ENCODE measurements at places on chromosomes 3 and 15.

GRCh38 chr3:36312351-36312750, 68.0 kb upstream of the STAC start:
- DNase-seq: no peak

- no peak for DNase-seq
Measured at GRCh38 chr3:7543294-7543880, 682.5 kb downstream of the GRM7 start.

GRCh38 chr15:95866711-95867440, 463.6 kb upstream of the NR2F2 start:
- DNase-seq: no peak

- no peak for DNase-seq
Measured at GRCh38 chr3:62873761-62874710, 1.2 kb downstream of the CADPS start.

DNA sequence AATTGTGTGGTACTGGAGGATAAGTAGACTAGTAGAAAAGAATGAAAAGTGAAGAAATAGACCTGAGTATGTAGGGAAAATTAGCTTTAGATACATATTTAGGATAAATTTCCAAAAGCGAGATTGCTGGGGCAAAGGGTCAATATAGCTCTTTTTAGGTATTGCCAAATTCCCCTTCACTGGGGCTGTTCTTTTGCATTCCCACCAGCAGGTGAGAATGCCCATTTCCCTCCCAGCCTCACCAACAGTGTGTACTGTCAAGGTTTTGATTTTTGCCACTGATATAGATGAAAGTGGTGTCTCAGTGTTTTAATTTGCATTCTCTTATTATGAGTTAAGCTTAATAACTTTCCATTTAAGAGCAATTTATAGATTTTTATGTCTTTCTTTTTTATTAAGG, 35.7 kb upstream of the BHLHE40 start:
- no peak for DNase-seq

DNA sequence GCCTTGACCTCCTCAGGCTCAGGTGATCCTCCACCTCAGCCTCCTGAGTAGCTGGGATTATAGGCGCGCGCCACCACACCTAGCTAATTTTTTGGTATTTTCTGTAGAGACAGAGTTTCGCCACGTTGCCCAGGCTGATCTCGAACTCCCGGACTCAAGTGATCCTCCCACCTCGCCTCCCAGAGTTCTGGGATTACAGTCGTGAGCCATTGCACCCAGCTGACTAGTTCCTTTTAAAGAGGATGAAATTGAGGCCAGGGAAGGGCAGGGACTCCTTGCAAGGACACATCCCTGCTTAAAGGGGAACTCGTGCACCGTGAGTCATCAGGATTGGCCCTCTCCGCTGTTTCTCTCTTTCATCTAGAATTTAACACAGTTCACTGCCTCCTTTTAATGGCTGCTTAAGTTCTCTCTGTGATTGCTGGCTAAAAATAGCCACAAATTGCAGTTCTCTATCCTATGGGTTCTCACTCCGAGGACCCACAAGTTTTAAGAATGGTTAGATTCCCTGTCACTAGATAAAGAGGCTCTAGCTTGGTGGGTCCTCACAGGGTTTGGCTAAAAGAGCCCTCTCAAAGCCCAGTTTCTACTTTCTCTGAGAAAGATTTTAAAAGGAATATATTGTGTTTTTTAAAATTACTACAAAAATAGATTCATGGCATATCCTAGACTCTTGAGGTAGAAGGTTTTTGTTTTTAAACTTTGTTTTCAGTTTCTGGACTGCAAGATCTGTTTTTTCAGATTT, 1.4 kb downstream of the CRTAP start:
- no peak for DNase-seq

- no peak for DNase-seq
Measured at GRCh38 chr15:79140846-79141570, 50.4 kb upstream of the RASGRF1 start.

- DNase-seq: no peak
Measured at GRCh38 chr3:112351823-112352222, 18.9 kb downstream of the CD200 start.

- DNase-seq: no peak
Measured at GRCh38 chr3:131802029-131802428, 232.8 kb downstream of the CPNE4 start.

GRCh38 chr3:125349055-125349454, 26.1 kb downstream of the ZNF148 start:
- DNase-seq: no peak

GRCh38 chr15:89115547-89115946, 27.3 kb downstream of the ABHD2 start:
- no peak for DNase-seq

- DNase-seq: no peak
Measured at GRCh38 chr15:90901175-90902039, 1.7 kb upstream of the MAN2A2 start.

DNA sequence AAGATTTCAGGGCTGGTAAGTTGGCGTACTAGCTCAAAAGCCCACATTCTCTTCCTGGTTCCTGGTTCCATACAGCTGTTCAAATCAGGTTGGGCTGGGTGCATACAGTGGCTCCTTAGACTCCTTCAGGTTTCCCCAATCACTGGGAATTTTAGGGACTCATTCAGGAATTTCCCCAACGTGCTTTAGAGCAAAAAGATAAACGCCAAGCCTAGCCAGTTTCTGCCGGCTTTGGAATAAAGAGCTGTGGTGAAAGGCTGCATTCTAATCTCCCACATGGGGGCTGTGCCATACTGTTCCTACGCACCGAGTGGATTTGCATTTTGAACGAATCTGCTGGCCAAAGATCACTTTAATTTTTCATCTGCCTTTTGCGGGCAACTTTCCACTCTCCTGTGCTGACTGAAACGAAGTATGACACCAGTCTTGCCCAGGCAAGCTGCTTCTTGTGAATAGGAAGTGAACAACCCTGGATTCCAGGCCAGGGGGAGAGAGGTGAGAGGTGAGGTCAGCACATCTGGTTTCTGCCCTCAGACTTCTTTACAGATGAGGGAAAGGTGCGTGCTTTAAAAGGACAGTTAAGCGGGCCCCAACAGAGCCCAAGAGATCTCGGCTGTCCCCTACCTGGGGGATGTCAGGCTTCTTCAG, 184.2 kb upstream of the PDZRN3 start:
- DNase-seq: no peak

DNA sequence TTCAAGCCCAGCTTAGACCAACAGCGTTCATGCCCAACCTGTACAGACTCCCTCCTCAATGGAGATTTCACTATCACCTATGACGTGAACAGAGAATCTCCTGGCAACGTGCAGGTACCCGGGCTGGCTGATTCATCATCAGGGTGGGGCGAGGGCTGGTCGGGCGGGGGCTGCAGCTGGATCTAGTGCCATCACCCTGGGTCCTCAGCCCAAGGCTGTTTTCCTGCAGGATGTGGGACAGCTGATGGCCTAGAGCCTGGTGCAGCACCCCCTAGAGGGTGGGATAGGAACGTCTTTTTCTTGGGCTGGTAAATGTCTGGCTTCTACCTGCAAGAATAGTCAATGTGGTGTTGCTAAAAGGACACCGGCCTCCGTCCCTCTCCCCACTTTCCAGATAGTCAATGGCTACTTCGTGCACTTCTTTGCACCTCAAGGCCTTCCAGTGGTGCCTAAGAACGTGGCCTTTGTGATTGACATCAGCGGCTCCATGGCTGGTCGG, 4.4 kb downstream of the ITIH3 start:
- no peak for DNase-seq

DNA sequence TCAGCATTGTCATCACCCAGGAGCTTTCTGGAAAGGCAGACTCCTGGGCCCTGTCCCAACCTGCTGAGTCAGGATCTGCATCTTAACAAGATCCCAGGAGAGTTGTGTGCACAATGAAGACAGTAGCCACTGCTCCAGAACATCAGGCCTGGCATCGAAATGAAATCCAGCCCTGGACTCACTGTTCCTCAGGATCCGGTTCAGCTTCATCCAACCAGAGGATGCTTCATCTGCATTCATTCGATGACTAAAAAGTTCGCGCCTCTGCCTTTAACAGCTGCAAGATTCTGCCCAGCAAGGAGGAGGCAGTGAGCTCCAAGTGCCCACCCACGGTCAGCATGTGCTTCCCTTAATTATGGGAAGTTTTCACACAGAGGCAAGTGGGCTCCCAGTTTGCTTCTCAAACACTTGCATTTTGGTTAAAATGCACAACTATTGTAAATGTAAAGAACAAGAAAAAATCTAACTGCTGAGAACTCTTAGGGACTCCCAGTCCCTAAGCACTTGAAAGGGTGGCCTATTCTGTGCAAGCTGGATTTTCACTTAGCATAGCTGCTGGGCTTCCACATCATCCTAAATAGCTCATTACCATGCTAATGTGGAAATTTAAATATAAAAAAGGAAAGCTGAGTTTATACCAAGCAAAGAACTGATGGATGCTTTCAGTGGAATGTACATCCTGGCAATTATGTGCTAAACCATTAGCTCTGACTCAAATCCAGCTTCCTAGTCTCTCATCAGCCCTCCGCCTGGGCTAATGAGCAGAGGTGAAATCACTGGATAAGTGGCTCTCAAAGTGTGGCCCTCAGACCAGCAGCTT, 25.5 kb upstream of the ESYT3 start:
- no peak for DNase-seq

GRCh38 chr3:38662544-38662943, 13.1 kb upstream of the SCN5A start:
- DNase-seq: no peak

DNA sequence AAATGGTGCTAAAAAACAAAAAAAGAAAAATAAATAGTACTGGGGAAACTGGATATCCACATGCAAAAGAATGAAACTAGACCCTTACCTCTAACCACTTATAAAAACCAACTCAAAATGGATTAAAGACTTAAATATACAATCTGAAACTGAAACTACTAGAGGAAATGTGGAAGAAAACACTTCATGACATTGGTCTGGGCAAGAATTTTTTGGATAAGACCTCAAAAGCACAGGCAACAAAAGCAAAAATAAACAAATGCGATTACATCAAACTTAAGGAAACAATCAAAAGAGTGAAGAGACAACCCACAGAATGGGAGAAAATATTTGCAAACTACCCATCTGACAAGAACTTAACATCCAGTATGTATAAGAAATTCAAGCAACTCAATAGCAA, 6.4 kb downstream of the IFT57 start:
- no peak for DNase-seq

DNA sequence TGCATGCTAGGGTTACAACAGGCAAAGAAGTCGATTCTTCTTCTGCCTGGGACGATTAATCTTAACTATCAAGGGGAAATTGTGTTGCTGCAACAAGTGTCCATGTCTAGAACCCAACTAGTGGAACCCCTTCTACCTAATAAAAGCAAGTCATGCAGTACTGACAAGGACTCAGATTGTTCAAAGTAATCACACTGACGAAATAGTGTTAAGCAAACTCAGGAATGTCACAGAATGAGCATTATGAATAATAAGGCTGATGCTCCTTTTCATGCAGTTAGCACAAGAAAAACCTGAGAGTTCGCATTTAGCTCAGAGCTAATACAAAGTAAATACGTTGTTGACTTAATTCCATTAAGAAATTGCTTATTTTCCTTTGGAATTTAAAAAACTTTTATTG, 47.5 kb upstream of the TRIM42 start:
- DNase-seq: no peak

GRCh38 chr3:61448378-61448777, 113.0 kb upstream of the PTPRG start:
- DNase-seq: no peak

- DNase-seq: no peak
Measured at GRCh38 chr3:111915905-111916304, 56.8 kb downstream of the PHLDB2 start.

- no peak for DNase-seq
Measured at GRCh38 chr3:192751148-192751547, 23.8 kb upstream of the FGF12 start.

GRCh38 chr3:25465266-25465860, 37.3 kb downstream of the RARB start:
- DNase-seq: no peak

GRCh38 chr3:159763011-159763601, 225.5 kb upstream of the IL12A start:
- DNase-seq: no peak

DNA sequence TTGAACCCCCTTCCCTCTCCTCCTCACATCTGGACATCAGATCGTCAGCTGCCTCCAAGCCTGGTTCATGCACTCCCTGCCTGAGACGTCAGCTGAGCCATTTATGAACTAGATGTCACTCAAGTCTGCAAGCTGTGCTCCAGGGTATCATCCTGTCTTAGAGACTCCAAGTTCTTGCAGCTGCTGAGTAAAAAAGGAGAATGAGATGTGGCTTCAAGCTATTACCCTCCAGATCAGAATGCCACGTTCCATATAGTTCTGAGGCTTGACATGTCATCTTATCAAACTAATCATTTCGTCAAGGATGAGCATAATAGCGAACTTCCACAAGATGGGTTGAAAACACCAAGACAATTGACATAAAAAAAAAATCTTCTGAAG, 766.3 kb downstream of the TBL1XR1 start:
- no peak for DNase-seq

DNA sequence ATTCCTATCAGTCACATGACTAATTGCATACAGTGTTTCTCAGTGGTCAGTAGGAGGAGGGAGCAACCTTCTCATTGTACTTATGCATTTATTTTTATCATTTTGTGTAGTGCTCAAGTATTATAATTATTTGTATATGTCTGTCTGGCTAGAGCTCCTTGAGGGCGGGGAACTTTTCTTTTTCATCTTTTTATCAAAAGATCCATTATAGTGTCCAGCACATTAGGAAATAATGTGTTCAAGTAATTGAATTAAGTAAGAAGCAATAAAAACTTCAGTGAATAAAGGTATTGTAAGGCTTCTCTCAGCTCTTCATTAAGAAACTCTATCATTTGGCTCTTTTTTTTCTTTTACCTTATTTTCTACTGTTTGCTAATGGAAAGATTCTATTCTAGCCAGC, 18.8 kb downstream of the FGF7 start:
- no peak for DNase-seq

- DNase-seq: no peak
Measured at GRCh38 chr3:148218222-148218621, 479.5 kb upstream of the AGTR1 start.

DNA sequence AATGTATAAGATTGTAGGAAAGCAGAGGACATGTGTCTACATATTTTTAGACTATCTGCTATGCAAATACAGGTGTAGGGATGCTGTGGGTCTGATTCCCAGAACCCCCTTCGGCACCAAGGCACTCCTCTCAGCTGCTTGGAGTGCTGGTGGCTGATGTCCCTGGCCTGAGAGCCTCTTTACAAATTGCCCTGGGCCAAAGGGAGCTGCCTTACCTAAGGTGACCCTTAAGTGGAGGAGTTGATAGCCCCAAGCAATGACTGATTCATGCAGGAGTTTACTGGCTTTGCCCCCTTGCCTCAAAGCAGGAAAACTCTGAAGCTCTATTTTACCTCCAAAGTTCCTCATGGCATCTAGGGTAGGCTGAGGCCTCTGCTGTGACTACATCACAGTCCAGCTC, 83.0 kb downstream of the ZNF385D start:
- DNase-seq: no peak

DNA sequence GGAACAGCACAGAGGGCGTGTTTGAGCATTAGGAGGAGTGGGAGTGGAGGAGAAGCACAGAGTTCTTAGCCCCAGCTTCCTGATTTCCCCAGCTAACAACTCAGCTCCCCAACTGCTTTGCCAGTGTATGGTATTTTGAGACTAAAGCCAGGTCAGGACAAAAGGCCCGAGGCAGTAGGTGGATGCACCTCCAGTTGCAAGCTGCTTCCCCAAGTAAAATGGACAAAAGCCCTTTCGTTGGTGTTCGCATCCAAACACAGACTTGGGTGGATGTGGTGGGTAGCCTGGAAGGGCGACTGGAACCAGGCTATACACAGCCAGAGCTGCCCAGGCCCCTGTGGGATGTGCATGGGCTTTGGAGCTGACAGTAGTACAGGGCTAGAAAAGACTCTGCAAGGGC, 12.3 kb upstream of the EHD4 start:
- DNase-seq: no peak

- DNase-seq: no peak
Measured at GRCh38 chr3:53005854-53006513, 39.9 kb downstream of the SFMBT1 start.

Data from cortex of kidney (tissue), 1 donor.